ENCODE measurements at places on chromosomes 16 and 17.

- peak; percentile 87 for DNase-seq
Observed at GRCh38 chr17:77127735-77128361, 12.9 kb upstream of the SEC14L1 start.

DNA sequence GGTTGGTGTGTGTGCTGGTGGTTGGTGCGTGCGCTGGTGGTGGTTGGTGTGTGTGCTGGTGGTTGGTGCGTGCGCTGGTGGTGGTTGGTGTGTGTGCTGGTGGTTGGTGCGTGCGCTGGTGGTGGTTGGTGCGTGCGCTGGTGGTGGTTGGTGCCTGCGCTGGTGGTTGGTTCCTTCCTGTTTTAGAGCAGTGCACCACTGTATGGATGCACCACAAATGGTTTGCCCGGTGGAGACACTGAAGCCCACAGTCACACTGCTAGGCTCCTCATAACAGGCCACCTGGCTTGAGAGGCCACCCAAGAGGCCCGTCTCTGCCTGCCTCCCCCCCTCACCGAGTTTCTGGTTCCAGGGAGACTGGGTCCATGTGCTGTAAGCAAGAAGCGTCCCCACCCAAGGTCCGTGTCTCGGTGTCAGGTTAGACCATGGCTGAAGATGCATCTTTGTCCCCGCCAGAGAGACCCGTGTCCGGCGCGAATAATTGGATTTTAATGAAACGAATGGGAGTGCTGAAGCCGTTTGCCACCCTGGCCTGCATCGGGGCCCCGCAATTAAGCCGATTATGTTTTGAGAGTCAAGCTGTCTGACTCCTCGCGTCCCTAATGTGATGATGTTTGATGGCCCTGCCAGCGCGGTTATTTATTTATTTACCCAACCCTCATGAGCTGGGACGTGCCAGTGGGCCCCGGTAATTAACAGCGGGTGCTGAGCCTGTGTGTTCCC lies 161.3 kb upstream of the GSE1 start:
- peak; percentile 39 for DNase-seq

- no peak for DNase-seq
Observed at GRCh38 chr16:71572497-71573116, 4.3 kb downstream of the TAT start.

- no peak for DNase-seq
Observed at GRCh38 chr16:88406096-88407041, 23.6 kb downstream of the ZNF469 start.

DNA sequence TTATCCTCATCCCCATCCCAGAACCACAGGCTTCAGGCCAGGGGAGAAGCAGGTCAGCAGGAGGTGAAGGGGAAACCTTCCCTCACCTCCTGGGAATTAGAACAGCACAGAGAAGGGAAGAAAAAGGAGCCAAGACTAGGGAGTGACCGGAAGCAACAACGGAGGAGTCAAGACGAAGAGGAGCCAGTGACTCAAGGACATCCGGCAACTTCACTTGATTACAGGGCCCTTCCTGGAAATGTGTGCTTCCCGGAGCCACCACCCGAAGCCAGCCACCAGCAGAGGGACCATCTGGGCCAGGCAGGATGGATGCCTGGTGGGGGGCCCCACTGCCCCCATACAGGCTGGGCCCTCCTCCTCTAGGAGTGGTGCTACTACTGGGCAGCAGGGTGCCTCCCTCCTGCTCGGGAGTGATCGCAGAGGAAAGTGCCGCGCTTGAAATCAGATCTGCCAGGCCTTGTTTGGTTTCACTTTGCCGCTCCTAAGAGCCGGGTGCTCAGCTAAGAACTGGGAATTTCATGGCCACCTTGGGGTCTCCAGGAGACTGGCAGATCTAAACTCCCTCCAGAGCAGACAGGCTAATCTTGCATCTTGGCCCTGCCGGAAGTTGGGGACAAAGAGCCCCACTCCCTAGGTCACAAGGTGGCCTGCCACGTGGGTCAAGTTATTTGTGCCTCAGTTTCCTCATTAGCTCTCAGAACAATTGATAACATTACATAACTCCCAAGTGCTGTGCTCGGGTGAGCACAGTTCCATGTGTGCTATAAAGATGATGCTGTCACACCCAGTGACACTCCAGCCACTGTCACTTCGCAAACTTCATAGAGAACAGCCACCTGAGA lies 6.6 kb downstream of the CDC42EP4 start:
- no peak for DNase-seq

DNA sequence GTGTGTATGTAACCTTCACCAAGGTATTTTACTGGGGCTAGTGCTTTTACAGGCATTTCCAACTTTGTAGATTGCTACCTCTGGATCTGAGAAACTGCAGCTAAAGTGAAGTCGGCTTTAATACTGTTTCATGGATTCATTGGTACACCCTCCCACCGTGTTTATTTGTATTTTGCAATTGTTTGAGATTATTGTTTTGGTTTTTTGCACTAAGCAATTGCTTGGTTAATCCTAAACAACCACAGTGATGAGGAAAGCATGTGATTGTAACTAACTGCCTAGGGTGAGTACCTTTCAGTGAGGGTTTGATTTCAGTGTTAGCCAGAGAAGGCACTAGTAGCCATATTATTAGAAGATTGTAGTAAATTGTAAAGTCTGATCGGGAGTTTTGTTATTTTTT lies 3.3 kb downstream of the LUC7L3 start:
- DNase-seq, result no peak

DNA sequence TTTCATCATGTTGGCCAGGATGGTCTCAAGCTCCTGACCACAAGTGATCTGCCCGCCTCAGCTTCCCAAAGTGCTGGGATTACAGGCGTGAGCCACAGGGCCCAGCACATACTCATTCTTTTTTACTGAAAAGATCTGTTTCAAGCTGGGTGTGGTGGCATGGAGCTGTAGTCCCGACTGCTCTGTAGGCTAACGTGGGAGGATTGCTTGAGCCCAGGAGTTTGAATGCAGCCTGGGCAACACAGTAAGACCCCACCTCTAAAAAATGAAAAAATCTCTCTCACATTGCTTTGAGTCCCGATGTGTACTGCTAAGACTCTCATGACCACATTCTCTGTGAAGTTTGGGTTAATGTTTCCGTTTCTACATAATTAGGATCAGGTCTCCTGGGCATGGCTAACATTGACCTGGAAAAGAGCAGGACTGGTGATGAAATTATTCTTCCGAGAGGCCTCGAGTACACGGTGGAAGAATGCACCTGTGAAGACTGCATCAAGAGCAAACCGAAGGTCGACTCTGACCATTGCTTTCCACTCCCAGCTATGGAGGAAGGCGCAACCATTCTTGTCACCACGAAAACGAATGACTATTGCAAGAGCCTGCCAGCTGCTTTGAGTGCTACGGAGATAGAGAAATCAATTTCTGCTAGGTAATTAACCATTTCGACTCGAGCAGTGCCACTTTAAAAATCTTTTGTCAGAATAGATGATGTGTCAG lies 2.3 kb downstream of the TNFRSF17 start:
- no peak for DNase-seq

GRCh38 chr17:78785663-78786057 lies 3.6 kb upstream of the CYTH1 start:
- DNase-seq, result no peak

GRCh38 chr16:65767125-65767524 lies 599.4 kb upstream of the CDH5 start:
- no peak for DNase-seq

DNA sequence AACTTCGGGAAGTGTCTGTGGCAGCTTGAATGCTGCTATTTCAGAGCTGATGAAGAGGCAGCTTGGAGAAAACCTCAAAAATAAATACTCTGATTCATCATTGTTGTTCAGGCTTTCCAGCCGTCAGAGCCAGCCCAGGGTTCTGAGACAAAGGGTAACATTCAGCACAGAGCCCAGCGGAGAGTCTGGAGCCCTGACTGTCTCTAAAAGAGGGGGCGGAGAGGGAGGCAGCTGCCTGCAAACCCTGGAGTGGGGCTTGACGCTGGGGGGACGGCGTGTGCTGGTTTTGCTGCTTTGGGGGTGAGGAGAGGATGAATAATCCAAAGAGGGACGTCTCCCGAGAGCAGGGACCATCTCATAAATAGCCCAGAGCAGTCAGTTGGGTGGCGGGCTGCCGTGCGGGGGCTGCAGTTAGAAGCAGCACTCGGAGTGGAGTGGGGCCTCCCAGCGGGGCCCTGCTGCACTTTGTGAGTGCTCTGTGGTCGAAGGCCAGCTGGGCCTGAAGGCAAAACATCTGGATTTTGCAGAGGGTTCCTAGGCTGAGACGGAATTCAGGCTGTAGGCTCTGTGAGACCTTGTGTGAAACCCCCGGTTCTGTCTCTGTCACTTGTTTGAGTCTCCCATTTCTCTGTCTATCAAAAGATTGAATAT lies 237.8 kb downstream of the PRKCA start:
- DNase-seq, result no peak

GRCh38 chr17:82905130-82905529 lies 65.3 kb upstream of the ZNF750 start:
- DNase-seq, result no peak

GRCh38 chr16:55539049-55539448 lies 27.4 kb upstream of the CAPNS2 start:
- peak; percentile 93 for DNase-seq
